ENCODE measurements at places on chromosomes 11 and 22.
A peak's percentile ranks its signal among the peaks of the same experiment; 100 is the strongest.

- DNase-seq = no peak
Observed at GRCh38 chr11:104075706-104076105, 39.3 kb downstream of the DDI1 start.

GRCh38 chr11:35214792-35215193, 75.8 kb downstream of the CD44 start:
- DNase-seq = peak; percentile 48

- DNase-seq = no peak
Observed at GRCh38 chr11:126362879-126363655, 7.6 kb downstream of the ST3GAL4 start.

DNA sequence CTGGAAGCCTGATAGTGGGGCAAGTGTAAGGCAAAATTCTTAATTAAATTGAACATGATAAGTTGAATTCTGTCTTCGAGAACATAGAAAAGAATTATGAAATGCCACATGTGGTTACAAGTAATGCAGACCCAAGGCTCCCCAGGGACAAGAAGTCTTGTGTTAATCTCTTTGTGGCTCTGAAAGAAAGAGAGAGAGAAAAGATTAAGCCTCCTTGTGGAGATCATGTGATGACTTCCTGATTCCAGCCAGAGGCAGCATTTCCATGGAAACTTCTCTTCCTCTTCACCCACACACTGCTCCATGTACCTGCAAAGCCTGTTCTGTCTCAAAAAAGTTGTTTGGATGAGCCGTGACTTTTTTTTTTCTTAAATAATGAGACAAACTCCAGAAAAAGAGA, 1.9 kb upstream of the TYR start:
- DNase-seq = no peak

DNA sequence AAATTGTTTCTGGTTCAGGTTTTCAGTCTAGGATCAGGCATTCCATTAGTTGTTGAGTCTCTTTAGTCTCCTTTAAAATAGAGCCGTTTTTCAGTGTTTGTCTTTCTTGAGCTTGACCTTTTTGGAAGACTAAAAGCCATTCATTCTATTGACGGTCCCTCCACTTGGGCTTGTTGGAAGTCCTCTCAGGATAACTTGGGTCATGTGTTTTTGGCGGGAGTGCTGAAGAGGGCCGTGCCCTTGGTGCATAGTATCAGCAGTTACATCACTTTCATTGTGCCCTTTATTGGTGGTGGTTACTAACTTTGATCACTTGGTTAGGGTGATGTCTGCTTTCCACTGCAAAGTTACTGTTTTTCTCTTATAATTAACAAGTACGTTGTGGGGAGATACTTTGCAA, 20.8 kb downstream of the CECR2 start:
- no peak for DNase-seq

DNA sequence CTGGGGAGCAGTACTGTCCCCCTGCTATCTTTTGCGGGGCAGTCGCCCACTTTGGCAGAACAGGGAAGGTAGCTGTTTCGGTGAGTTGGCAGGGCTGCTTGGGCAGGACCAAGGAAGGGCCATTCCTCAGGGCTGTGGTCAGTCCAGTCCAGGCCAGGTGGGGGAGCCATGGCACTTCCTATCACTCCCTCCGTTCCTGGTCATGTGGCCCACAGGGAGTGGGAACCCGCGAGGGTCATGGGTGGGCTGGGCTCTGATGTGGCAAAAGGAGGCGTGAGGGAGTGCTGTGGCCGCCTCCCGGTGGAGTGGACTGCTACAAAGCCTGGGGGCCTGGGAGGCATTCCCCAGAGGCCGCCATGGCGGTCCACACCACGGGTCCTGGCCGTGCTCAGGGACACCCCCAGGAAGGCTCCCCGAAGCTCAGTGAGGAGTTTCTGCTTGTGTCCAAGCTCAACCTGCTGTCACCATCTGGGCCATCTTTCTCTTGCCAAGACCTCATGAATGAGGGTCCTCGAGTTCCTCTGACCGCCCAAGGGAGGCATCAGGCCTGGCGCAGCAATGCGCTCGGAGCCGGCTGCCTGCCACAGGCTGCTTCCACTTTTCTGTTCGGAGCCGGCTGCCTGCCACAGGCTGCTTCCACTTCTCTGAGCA, 11.9 kb downstream of the CHID1 start:
- DNase-seq = no peak

DNA sequence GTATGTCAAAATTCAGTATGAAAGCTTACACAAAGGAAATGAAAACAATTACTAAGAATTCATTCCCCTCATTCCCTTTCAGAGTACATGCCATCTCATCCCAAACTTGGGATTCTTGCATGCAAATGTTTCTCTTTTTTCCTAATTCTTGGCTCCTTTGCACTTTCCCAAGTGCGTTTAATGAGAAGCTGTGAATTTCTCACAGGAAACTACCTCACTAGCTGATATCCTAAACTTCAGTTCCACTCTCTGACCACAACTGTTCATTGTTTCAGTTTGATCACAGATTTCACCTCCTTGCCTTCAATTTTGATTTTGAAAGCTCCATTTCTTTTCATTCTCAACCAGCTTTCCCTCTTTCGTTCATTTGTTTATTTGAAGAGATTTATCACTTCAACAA, 5.9 kb upstream of the ARL14EP start:
- no peak for DNase-seq

DNA sequence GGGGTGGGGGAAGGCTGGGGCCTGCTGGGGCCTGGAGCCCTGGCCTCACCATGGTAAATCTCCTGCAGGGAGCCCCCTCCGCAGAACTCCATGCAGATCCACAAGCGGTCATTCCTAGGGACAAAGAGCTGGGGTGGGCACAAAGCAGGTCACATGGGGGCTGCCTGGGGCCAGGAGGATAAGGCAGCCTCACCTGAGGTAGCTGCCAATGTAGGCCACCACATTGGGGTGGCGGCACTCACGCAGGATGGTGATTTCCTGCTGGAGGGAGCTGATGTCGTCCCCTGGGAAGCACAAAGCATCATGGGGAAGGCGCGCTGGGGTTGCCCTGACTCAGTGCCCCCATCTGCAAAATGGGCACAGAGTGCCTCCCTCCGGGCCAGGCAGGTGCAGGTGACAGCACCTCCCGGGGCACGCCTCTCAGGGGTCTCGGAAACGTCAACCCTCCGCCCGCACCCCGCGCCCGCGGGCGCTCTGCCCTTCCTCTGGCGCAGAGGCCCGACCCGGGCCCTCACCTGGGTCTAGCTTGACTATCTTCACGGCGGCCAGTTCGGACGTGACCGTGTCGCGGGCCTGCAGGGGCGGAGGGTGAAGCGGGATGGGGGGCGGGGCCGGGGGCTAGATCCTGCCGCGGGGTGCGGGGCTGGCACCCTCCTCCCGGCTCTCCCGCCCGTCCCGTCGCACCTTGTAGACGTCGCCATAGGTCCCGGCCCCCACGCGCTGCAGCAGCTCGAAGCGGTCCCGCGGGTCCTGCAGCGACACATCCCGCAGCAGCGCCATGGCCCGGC, 450 bp downstream of the MAP4K2 start:
- peak; percentile 61 for DNase-seq

GRCh38 chr11:128463371-128463829, 124.0 kb downstream of the ETS1 start:
- DNase-seq = no peak

- DNase-seq = no peak
Observed at GRCh38 chr11:15969701-15970329, 386.5 kb downstream of the SOX6 start.

GRCh38 chr22:23815541-23816155, 23.2 kb downstream of the DERL3 start:
- DNase-seq = no peak

DNA sequence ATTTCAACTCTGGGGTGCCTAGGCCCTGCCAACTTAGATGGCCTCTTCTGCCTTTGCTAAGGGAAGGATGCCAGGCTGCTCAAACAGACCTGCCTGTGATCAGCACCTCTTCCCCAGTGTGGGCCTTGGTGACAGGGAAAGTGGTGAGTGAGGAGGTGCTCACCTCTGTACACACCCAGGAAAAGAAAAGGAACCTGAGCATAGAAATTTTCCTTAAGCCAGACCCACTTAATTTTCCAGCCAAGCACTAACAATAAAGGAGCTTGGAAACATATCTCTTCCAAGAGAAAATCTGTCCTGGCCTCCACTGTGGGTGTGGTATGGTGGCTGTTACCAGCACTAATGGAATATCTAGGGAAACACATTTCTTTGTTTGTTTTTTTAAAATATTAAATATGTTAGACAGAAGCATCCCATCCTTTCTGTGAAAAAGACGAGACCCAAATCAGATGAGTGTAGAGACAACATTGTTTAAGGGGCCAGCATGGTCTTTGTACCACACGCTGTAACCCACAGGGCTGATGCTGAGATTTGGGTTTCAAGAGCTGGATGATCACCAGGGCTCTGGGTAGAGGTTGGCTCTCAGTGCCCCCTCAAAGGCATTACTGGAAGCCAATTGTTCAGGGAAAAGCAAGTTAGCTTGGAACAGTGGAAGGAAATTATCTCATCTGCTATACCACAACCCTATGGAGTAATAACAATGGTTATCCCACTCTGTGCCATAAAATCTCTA, 472.2 kb downstream of the INSC start:
- no peak for DNase-seq

GRCh38 chr22:42766860-42767259, 46.2 kb upstream of the A4GALT start:
- DNase-seq = no peak

- no peak for DNase-seq
Observed at GRCh38 chr11:112719736-112720525, 241.3 kb upstream of the NCAM1 start.

GRCh38 chr22:23571486-23571885, 8.6 kb downstream of the IGLL1 start:
- no peak for DNase-seq

- DNase-seq = no peak
Observed at GRCh38 chr22:46815896-46816731, 53.7 kb downstream of the TBC1D22A start.

DNA sequence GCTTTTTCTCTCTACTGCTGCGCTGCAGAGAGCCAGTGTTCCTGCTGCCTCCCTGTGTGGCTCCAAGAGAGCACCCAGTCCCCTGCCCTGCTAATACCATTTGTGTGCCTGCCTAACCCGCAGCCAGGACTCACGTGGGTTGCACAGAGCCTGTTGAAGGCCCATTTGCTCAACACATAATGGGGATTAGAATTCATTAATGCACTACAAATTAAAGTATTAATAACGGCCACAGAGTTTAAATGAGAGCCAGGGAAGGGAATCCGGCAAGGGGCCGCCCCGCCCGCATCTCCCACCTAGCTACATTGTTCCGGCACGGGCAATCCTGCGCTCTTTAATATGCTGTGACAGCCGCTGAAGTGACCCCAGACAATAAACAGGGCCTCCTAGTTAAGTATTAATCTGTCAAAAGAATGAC, 211.3 kb downstream of the NXPE2 start:
- no peak for DNase-seq

GRCh38 chr22:46087816-46088277, 62.5 kb upstream of the PPARA start:
- no peak for DNase-seq

DNA sequence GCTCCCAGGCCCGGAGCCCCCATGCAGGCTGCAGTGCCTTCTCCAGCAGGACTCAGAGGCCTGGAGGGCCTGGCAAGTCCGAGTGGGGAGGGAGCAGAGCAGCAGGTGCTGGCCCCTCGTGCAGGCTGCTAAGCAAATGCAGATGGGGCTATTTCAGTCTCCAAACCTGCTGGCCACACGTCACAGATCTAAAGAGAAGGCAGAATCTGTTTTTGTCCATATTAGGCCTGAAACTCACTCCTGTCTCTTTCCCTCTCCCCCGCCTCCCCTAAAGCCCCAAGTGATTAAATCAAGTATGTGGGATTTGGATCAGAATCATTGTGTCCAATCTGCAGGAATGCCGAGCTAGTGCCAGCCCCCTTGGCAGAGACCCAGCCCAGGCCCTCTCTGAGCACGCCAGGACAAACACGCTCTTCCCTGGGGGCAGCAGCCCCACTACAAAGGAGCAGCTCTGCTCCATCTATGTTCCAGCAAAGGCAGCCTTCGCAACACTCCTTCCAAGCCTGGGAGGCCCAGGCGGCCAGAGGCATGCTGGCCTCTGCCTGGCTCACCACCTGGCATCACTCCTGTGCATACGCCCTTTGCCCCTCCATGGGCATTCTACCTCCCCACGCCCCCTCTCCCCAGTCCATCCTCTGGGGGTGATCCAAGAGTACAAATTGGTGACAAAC, 26.5 kb downstream of the RPL27A start:
- no peak for DNase-seq

DNA sequence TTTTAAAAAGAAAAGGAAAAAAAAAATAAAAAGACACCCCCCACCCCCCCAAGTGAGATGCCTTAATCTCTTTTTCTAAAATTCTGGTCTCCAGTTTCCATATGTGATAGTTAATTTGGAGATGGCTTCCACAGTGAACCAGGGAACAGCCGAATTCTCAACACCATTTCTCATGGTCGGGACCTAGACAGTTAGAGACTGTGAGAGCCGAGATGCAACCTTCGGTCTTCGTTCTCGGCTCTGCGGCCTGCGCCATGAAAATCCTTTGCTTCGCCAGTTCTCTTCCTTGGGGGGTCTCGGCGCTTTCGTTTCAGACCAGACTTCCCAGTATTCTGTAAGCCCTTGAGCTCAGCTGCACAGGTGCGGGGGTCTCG, 723 bp downstream of the CACNG2 start:
- DNase-seq = no peak

DNA sequence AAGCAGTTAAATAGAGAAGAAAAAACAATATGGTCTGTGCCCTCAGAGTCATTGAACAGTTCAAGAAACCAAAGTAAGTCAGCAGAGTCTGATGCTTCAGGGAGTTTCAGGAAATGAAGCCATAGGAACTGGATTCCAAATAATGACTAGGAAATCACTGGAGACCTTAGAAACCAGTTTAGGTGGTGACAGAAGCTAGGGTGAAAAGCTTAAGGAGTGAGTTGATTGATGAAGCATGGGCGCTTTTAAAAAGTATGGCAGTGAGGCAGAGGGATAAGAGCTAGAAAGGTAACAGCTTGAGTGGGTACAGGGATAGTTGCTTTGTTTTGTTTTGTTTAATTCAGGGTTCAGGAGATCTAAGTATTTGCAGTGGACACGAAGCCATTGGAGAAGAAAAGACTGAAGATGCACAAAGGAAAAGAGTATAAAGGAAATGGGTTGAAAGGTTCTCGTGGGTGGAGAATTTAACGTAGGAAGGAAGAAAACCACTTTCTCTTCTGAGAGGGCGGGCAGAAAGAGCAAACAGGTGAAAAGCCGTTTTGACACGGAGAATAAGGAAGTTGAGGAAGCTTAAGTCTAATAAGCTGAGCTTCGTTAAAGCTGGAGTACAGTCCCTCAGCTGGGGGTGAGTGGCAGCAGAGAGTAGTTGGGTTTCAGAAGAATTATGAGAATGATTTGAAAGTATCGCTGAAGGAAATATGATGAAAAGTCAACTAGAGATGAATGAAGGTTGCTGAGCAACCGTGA, 14.8 kb downstream of the SGSM3 start:
- DNase-seq = peak; percentile 57

DNA sequence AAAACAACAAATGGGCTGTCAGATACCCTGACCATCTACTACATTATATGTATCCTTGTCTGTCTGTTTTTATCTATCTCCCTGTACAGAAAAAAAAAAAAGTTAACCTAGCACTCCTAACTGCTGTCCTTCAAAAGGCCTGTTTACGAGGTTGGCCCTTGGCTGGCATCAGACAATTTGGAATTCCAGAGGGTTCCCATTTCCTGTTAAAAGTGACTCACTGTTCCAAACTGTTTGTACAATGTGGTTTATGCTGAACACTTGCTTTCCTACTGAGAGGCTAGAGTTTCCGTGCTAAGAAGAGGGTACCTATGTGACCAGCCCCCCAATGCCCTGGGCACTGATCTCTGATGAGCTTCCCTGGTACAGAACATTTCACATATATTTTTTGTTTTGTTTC, 65.9 kb upstream of the HMGXB4 start:
- no peak for DNase-seq

- DNase-seq = peak; percentile 76
Observed at GRCh38 chr22:35627267-35628041, 10.3 kb upstream of the MB start.

- DNase-seq = peak; percentile 30
Observed at GRCh38 chr11:74570266-74571061, 21.9 kb upstream of the POLD3 start.

All from CD4-positive, alpha-beta T cell treated with Interleukin-6 for 4 hours (primary cell).